Pulmonary artery endothelial cell (primary cell): ENCODE measurements at places on chromosomes 1 and 21. TPM values are rescaled to one million over a fixed set of nuclear protein-coding genes. Genes with fewer than 3 reads are reported as not detected.

The SPRR1B gene
- not detected in 2 replicates for total RNA-seq

GRCh38 chr1:119097380-119097779 is 43.1 kb downstream of the WARS2 start:
- no peak for DNase-seq

- no peak for DNase-seq
These were observed 83.9 kb downstream of the NID1 start for GRCh38 chr1:235980976-235981375.

GRCh38 chr1:174748586-174748985 is 251.2 kb upstream of the CACYBP start:
- DNase-seq: no peak

GRCh38 chr1:914891-915280 is 8.8 kb upstream of the SAMD11 start:
- no peak for DNase-seq
